ENCODE measurements at places on chromosomes 11 and 22.
A peak's percentile ranks its signal among the peaks of the same experiment; 100 is the strongest.

- no peak for DNase-seq
These were observed 31.9 kb upstream of the TP53I11 start for GRCh38 chr11:44982496-44983062.

- no peak for DNase-seq
These were observed 125.4 kb downstream of the CASP12 start for GRCh38 chr11:104772806-104773241.

GRCh38 chr11:72924568-72925190, 110.5 kb downstream of the ATG16L2 start:
- DNase-seq, result no peak

DNA sequence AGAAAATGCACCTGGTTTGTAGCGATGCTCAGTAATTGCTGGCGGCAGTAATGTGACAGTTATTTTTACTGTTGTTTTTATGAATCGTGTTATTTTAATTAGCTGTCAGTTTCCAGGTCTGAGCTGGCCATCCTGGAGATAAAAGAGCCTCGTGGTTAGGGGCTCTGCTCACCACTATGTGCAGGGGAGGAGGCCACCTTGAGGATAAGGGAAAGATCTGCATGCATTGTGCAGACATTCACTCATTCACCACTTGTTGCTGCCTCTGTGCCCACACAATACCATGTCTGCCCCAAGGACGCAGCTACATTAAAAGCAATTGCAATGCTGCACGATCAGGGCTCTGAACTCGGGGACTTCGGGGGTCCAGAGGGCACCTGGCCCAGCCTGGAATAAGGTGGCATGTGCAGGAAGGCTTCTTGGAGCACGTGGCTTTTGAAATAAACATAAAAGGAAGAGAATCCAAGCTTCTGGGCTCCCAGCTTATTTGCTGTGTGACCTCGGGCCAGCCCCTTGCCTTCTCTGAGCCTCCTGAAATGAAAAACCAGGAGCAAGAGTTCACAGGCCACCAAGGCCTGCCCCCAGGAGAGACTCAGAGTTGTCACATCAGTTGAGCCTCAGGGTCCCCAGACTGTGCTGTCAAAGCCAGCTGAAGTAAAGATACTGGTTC, 44.7 kb upstream of the SHISAL1 start:
- no peak for DNase-seq

- DNase-seq, result peak; percentile 67
These were observed 15.9 kb downstream of the RHOG start for GRCh38 chr11:3824714-3825472.

DNA sequence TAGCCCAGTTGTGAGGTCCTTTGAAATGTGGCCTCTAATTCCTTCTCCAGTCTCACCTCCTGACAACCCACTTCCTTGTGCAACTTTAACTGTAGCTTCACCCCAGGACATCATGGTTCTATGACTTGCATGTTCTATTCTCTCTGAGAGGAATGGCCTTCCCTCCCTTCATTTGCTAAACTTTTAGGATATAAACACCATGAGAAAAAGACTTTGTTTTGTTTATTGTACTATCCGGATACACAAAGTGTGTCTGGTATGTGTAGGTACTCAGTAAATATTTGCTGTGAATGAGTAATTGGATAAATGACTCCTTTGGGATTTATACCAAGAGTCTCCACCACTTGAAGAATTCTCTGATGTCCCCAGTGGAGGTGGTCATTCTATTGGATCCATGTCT, 547.6 kb downstream of the INSC start:
- no peak for DNase-seq

- no peak for DNase-seq
These were observed 8.6 kb upstream of the MTNR1B start for GRCh38 chr11:92960886-92961285.

GRCh38 chr11:63572026-63572688, 9.0 kb upstream of the PLAAT2 start:
- no peak for DNase-seq

All from stimulated activated CD8-positive, alpha-beta memory T cell treated with anti-CD3 and anti-CD28 coated beads, Interleukin-4, amount 100 ng/mL, for 1 hour (primary cell).